Caco-2 (cell line): ENCODE measurements at places on chromosomes 5 and 9. TPM values are rescaled to one million over a fixed set of nuclear protein-coding genes. Genes with fewer than 3 reads are reported as not detected.

PCDHGA12 gene
- total RNA-seq = 0.52 and 1.0 TPM in 2 replicates

IFNE gene
- total RNA-seq = 0.34 and 1.00 TPM in 2 replicates

TRMO gene
- total RNA-seq = 10.0 and 15.2 TPM in 2 replicates

BAAT gene
- total RNA-seq = 1.1 and 1.3 TPM in 2 replicates

TMOD1 gene
- total RNA-seq = 1.00 and 1.1 TPM in 2 replicates

PCDHGA5 gene
- total RNA-seq = 0.57 and 0.72 TPM in 2 replicates

ALDH1A1 gene
- 104 and 119 TPM in 2 replicates for total RNA-seq

ZNF658 gene
- total RNA-seq = 0.45 and 0.86 TPM in 2 replicates

GGTA1 gene
- not detected in 2 replicates for total RNA-seq

- no peak for DNase-seq
Observed at GRCh38 chr5:18024542-18024941, 390.3 kb downstream of the TAF11L14 start.

- no peak for DNase-seq
Observed at GRCh38 chr9:126347093-126347492, 20.5 kb downstream of the MVB12B start.

DNA sequence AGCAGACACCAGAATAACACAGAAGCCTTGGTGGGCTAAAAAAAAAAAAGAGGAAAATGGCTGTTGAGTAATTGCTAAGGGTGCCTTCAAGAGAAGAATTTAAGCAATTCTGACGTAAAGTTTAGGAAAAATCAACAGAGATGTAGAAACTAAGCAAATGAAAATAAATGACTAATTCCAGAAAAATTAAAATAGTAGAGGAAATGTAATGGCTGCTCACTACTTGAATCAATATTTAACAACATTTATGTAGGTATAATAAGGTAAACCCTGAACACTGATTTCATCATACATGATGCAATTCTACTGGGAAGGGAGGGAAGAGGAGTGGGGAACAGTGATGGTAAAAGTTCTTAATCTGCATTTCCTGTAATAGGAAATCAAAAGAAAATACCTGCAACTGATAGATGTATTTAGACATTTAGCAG is 41.4 kb downstream of the PUM3 start:
- no peak for DNase-seq

- no peak for DNase-seq
Observed at GRCh38 chr5:151086905-151087360, 6.1 kb upstream of the TNIP1 start.

DNA sequence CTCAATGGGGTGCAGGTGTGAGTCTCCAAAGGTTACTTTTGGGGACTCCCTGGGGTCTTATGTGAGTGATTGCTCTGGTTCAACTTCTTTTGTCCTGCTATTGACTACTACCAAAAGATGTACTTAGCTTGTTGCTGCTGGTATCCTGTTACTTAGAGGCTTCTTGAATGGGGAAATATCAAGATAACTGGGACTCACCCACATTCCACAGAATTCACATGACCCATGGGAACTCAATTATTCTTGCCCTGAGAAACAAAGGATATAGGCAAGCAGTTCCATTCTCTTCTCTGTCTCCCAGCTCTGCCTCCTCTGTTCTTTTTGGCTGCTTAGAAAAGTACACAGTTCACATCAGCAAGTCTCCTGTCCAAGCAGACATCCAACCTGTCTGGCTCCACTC is 105.9 kb downstream of the UNC13B start:
- DNase-seq = no peak

- no peak for DNase-seq
Observed at GRCh38 chr5:56620903-56621677, 194.3 kb upstream of the MAP3K1 start.

DNA sequence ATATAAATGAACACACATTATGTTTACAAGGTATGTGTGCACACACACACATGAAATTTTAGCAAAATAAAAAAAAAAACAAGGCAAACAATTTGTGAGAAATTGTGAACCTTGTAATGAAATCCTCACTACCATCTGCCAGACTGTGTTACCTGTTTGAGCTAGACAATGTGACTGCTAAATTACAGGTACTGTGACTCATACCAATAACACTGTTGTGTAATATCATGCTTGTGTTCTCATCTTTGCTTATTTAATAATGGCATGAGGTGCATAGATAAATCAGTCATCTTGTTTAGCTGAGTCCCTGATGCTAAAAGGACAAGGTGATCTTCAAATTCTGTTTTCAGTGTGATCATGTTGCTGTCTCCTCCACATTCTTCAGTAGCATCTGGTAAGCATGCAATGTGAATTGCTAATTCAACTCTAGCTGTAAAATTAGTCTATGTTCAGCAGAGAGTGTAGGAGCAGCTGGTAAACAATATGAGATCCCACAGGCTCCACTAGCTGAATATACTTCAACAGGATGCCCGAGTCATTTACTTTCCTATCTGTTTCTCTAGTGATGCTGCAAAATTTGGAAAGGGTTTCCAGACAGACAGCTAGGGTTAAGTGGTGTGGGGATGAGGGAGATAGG is 966.3 kb upstream of the C9orf72 start:
- no peak for DNase-seq

DNA sequence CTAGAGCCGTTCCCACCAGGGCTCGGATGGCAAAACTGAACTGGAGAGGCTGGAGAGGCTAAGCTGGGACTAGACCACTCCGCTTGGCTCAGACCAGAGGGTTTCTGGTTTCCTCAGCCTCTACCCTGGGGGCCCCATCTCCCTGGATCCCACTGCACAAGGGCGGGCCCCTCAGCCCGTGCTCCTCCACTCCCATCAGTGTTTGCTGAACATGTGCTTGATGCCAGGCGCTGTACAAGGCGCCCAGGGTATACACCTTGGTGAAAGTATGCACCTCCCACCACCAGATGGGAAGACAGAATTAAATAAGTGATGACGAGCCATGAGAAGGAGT is 18.0 kb downstream of the GPX3 start:
- no peak for DNase-seq

GRCh38 chr5:115260248-115260647 is 2.4 kb downstream of the PGGT1B start:
- DNase-seq = no peak

GRCh38 chr9:70340572-70340971 is 73.9 kb downstream of the KLF9 start:
- no peak for DNase-seq

DNA sequence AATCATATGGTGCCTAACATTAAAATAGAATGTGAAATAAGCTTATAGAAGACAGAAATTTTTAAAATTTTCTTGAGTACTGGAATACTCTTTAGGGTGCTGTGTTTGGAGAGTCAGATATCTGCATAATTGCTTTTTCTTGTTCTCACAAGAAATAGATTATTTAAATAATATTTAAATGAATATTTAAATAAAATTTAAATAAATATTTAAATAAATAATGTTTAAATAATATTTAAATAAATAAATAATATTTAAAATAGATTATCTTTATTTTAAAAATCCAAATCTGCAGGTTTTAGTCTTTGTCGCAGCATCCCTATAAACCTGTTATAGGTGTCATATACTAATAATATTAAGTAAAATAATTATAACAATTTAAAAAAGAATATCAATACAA is 1589.4 kb downstream of the MAT2B start:
- no peak for DNase-seq

DNA sequence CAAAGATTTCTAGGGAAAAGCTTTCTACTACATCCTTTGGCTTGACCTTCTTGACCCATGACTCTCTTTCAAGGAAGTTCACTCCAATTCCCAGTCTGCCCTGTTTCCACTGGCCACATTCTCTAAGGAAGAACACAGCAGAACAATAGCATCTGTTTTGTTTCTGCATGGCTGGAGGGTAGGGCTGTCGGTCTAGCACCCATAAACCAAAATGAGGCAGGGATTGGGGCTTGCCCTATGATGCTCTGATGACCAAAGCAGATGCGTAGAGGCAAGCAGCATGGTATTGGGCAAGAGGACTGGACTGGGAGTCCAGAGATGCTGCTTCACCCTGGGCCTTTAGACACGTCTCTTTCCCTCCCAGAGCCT is 24.1 kb downstream of the GOLGA2 start:
- DNase-seq = no peak

GRCh38 chr5:108681079-108681921 is 66.4 kb upstream of the FER start:
- peak; percentile 46 for DNase-seq

- DNase-seq = no peak
Observed at GRCh38 chr9:108254236-108254635, 601.5 kb downstream of the ACTL7B start.

GRCh38 chr9:4662989-4663792 is 1.1 kb downstream of the PLPP6 start:
- DNase-seq = no peak

DNA sequence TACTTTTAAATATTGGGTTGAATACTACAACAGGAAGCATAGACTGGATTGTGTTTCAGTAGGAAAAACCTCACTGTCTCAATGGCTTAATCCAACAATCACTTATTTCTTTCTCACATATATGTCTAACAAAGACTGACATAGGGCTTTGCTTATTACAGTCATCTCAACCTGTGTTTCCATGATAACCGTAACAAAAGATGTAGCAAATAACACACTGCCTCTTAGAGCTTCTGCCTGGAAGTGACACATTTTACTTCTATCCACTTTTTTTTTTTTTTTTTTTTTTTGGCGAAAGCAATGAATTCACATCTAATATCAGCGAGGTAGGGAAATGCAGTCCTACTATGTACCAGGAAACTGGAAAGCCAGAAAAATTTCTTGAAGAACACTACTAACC is 204.9 kb upstream of the CDKN2B start:
- DNase-seq = no peak

DNA sequence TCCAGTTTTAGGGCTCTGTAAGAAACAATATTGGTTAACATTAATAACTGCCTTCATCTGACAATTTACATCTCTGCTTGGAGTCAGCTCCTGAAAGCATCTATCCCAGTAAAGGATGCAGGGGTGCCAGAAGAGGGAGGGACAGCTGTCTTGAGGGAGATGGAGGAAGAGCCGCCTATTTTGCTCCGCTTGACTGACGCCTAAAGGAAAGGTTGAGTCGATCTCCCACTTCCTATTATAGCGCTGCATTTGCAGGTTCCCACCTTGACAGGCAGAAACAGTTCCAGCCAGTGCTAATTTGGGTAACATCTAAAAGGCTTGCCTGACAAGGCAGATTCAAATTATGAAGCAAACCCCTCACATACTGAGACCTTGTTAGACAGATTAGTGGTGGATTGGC is 374.6 kb downstream of the SPATA31D1 start:
- no peak for DNase-seq

DNA sequence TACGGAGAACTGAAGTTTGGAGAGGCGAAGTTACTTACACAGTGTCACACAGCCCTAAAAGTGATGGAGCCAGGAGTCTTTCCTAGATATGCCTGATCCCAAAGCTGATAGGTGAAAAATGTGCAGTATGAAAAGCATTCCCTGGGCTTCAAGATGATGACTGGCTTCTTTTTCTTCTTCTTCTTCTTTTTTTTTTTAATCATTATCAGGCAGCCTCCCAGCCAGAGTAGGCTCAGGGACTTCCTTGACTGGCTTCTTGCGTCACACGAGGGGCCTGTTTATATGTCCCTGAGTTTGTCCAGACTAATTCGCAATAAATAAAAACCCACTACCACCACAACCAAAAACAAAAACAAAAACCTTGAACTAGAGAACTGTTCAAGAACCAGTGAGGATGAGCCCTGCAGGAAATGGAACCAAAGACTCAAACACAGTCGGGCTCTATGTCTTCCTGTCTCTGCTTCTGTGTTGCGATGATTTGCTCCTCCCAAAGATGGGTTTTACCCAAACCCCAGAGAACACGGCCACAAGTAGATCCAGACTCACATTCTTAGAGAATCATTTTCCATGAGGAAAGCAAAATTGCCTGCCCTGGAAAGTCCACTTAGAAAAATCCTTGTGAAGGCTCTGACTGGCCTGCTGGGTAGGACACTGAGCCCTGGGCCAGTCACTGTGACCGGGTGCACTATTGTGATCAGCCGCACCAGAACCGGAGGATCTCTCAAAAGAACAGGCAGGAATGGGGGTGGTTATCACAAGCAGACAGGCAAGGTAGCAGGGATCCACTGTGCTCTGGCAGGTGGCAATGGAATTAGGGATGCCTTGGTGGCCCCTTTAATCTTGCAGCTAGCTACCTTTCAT is 38.0 kb upstream of the ADAM19 start:
- peak; percentile 26 for DNase-seq

- no peak for DNase-seq
Observed at GRCh38 chr5:97094579-97095317, 47.7 kb downstream of the LIX1 start.

- DNase-seq = peak; percentile 72
Observed at GRCh38 chr9:134738869-134739659, 97.5 kb downstream of the COL5A1 start.

DNA sequence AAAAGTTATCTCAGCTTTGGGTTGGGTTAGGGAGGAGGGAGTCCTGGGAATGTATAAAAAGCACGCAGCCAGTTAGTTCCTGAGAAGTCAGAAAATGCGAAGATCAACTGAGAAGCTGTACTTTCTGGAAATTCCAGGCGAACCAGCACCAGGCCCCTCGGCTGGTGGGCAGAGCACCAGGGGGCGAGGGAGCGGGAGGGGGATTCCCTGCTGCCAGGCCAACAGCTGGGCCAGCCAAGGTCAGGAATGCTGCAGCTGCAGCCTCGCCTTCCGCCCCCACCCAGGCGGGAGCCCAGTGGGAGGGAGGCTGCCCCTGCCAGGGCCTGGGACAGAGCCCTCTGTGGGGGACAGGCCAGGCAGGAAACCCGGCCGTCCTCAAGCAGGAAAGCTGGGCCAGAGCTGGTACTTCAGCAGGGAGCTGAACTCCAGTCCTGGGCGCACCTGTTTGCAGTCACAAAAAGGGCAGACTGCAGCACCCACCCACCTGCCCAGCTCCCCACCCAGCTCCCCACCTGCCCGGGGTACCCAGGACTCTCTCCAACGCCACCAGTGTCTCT is 35.5 kb downstream of the VAV2 start:
- no peak for DNase-seq

GRCh38 chr9:125024917-125025316 is 84.0 kb upstream of the GOLGA1 start:
- no peak for DNase-seq

- no peak for DNase-seq
Observed at GRCh38 chr9:130630506-130631330, 33.7 kb upstream of the PRDM12 start.

- no peak for DNase-seq
Observed at GRCh38 chr5:73379435-73379834, 69.1 kb downstream of the FOXD1 start.

DNA sequence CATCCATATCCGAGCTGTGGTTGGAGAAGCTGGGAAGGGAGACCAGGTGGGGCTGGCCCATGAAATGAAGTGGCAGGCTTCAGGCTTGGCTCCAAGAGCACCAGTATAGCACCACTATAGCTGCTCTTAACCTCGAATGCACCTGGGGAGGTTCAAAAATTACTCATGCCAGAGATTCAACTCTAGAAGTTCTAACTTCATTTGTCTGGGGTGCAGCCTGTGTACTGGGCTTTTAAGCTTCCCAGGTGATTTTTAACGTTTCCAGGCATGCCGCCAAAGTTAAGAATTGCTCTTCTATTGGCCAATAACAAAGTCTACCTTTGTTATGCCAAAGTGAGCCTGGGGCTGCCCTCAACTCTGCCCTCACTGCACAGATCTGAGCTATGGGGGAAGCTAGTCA is 458 bp downstream of the PRSS3 start:
- DNase-seq = no peak

GRCh38 chr9:129580211-129580915 is 40.5 kb downstream of the C9orf50 start:
- no peak for DNase-seq
